Smooth muscle cell of the brain vasculature (primary cell): ENCODE measurements at places on chromosomes 4 and X.

DNA sequence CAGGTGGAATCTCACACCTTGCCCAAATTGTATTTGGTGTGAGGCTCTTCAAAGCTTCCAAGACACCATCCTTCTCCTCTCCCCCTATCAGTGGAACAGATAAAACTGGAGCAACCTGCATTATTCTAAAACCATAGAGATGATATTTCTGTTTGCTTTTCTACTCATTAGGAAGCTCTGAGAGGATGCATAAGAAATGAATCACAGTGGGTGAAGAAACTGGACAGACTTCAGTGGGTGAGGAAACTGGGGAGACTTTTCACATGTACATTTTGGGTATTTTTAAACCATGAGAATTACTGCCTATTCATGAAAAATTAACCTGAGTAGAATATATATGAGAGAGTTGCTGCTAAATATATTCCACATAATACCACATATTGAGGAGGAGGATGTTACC, 16.4 kb downstream of the HAND2 start:
- no peak for DNase-seq

DNA sequence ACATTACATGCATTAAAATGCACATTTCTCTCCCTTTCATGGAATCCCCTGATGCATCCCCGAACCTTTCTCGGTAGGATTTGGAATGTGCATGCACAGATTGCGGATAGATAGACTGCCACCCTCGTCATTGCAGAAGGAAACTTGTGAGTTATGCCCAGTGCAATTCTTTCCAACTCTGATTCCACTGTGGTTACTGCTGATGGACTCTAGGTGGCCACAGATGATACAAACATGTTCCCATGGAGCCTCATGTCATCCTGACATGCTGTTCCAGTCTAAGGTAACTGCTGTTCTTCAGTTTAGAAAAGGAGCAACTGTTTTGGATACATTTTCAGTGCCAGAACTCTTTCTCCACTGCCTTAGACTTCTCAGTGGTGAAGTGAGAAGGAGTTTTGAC, 9.1 kb upstream of the VCX3B start:
- DNase-seq: no peak

DNA sequence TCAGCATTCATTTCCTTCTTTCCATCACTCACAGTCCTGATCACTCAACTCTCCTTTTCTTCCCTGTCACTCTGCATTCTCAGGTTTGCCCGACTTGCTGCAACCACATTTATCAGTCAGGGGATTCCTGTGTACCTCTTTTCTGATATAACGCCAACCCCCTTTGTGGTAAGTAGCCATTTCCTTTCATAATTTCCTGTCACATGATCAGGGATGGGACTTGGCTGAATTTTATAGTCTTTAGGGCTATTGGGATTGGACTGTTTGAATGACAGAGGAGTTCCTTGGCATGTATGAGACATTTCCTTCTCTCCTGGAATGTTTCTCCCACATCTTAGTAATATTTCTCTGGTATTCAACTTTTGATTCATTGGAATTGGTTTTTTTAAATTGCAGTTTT, 11.0 kb downstream of the PGM2 start:
- no peak for DNase-seq

DNA sequence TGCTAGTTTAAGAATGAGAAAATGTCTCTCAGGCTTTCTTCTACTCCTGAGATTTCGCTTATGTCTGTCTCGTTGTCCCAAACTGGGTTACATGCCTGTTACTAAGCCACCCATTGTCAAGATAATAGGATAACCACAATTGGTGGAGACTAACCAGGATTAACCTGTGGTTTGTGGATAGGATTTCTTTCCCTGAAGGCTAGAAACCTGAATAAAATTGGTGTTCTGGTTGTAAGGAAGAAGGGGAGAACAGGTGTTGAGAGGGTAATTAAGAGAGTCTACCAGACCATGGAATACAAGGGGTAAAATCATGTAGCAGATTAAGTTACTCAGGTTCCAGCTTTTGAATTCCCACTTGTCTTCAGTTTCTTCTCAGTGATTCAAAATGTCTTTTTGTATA, 225.4 kb downstream of the CPE start:
- DNase-seq: no peak

DNA sequence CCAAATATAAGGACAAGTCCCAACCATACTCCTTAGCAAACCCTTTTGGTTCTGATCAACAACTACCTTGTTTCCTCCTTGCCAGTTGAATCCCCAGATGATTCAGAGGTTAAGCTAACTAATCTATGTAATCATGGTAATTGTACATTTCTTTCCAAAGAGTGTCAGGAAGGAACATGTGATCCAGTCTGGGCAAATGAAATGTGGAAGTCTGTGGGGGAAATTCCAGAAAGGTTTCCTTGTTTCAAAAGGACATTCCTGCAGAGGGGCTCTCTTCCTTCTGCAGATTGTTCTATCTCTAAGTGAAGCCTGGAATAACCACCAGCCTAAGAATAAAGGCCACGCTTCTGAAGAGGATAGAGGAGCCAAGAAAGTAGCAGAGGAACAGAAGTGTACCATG, 7.0 kb downstream of the PRSS12 start:
- DNase-seq: no peak

- DNase-seq: no peak
Observed at GRCh38 chrX:34658326-34658725, 1.2 kb upstream of the TMEM47 start.

GRCh38 chr4:26345565-26345938, 24.7 kb downstream of the RBPJ start:
- DNase-seq: no peak

DNA sequence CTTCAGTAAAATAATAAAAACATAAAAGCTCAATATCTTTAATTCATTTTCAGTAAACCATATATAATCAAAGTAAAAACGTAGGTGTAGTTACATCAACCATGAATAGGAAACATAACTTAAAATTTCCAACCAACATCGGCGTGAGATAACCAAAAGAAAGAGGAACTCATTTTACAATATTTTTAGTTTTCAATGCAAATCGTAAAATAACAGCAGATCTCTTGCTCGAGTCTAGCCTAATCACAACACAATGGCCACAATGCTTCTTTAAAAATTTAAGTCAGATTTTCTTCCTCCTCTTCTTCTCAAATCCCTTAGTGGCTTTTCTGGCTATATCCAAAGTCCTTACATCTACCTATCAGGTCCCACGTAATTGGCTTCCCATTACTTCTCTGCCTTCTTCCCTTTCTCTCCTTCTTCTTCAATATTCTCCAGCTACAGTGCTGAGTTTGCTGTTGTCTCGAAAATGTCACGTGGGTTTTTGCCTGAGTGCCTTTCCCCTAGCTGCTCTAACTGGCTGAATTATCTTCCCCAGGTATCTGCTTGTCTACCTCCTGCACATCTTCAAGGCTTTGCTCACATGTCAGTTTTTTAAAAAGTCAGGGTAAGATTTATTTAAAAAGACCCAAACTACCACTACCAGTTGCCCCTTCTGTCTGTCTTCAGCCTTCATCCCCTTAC, 90.9 kb upstream of the BANK1 start:
- DNase-seq: no peak

DNA sequence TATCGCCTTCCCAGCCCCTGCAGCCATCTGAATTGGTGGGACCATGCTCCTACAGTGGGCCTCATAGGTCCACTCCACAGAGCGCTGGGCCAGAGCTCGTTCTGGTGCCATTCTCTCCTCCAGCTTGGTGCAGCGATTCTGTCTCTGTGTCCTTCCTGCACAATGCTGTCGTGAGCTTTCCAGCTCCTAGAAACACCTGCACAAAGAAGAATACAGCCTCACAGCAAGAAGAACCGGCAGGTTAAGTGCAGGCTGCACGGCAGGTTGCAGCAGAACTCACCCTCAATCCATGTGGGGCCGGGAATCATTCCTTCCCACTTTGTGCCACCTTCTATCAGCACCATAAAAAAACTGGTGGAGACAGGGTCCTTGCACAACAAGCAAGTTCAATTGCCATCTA, 101.2 kb upstream of the ENPP6 start:
- DNase-seq: no peak

DNA sequence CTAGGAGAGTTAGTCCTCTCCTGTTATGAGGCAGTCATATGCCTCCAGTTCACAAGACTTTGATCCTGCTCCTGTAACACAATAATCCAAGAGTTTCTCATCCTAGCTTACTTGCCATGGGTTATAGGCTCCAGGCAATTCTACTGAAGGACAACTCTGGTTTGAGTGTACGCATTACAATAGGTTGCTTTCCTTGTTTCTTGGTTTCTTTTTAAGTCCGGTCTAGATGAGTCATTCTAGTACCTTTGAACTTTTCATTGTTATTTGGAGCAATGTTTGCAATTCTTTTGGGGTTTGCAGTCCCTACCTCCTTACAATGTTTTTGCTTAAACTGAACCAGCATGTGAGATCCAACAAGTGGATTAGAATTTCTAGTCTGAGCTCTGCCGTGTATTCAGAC, 109.1 kb downstream of the ANAPC4 start:
- peak; percentile 13 for DNase-seq

GRCh38 chrX:128848374-128848773, 674.9 kb downstream of the SMARCA1 start:
- no peak for DNase-seq

DNA sequence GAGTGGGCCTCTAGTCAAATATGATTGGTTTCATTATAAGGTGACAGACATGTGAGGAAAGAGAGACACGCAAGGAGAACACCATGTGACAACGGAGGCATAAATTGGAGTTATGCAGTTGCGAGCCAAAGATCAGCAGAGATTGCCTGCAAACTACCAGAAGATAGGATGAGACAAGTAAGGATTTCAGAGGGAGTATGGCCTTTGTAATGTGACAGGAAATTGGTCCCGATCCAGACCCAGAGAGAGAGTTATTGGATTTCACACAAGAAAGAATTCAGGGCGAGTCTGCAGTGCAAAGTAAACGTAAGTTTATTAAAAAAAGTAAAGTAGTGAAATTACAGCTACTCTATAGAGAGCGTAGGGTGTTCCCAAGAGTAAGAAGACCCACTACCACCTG, 35.7 kb upstream of the NDST4 start:
- DNase-seq: no peak

DNA sequence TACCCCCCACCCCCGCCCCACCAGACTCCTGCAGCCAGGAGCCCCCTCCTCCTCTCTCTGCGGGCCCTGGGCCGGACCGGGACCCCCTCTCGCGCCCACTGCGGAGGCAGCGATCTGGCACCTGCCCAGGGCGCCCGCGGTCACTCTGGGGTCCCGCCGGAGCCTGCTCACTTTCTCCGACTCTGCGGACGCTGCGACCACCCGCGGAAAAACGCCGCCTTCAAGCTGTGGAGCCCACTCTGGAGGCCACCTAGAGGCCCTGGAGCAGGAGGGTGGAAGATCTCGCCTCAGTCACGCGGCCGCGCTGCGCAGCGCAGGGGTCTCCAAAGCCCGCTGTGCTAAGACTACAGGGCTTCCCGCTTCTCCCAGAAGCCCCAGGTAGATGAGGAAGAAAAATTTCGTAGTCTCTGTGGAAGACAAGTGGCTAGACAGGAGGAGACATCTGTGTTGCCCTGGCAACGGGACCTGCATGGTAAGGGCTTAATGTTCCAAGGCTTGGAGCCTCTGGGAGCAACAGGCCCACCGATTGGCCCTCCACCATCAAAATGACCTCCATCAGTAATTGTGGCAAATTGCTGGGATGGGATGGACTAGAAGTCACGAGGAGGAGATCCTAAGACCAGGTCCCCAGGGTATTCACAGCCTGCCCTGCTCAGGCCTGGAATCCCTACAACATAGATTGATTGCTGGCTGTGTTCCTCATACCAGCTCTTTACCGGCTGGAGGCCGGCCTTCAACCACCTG, at the start of gene PNMA6F:
TSS of gene PNMA6F (minus strand) at position 387 of the 744 bp plus-strand sequence. CDS start 1,093 bp downstream, outside the sequence.
- DNase-seq: no peak
